HL-60 (cell line): ENCODE measurements at places on chromosomes 16 and 17.

GRCh38 chr16:72278301-72278700 is 106.3 kb upstream of the PMFBP1 start:
- DNase-seq: no peak

- no peak for DNase-seq
These were observed 481 bp downstream of the LYRM1 start for GRCh38 chr16:20901068-20901435.

- no peak for DNase-seq
These were observed 688.9 kb upstream of the KIF2B start for GRCh38 chr17:53133876-53134275.

GRCh38 chr16:86030116-86030515 is 131.2 kb downstream of the IRF8 start:
- no peak for DNase-seq

- DNase-seq: no peak
These were observed 12.2 kb downstream of the USB1 start for GRCh38 chr16:58013201-58013956.

GRCh38 chr17:81687770-81688541 is 4.1 kb downstream of the HGS start:
- no peak for DNase-seq

- no peak for DNase-seq
These were observed 12.3 kb downstream of the GRIN2A start for GRCh38 chr16:10169904-10170410.

DNA sequence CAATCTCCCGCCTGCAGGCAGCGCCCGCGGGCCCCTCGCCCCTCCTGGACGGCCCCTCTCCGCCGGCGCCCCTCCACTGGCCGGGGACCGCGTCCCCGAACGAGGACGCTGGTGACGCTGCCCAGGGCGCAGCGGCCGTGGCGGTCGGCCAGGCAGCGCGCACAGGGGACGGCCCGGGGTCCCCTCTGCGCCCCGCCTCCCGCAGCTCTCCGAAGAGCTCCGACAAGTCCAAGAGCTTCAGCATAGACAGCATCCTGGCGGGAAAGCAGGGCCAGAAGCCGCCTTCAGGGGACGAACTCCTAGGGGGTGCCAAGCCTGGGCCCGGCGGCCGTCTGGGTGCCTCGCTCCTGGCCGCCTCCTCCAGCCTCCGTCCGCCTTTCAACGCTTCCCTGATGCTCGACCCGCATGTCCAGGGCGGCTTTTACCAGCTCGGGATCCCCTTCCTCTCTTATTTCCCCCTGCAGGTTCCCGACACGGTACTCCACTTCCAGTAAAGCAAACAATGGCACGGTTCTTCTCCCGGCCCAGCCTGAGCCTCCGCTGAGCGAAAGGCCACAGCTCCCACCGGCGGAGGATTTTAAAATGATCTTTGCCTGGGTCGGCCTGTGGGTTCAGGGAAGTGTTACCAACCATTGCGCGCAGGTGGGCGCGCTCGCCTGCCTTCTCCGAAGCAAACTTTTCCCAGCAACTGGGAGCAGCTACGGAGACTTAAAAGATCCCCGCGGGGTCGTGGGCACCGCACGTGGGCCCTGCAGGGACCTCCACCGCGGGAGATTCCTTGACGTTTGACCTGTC is 1.1 kb downstream of the FOXL1 start:
- DNase-seq: no peak

DNA sequence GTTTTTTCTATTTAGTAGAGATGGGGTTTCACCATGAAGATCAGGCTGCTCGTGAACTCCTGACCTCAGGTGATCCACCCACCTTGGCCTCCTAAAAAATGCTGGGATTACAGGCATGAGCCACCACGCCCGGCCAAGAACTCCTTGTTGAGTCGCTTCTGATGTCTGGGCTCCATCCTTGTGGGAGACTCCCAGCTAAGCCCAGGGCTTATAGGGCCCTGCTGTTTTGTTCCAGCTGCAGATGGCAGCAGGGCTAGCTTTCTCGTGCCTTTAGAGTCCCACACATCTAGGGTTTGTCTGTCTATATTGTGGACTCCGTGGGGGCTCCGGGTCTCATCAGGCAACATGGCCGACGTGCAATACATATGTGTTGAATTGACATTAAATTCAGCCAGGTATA is 39.3 kb upstream of the MED9 start:
- no peak for DNase-seq

- DNase-seq: no peak
These were observed 3.4 kb downstream of the ZNF469 start for GRCh38 chr16:88385831-88386815.

DNA sequence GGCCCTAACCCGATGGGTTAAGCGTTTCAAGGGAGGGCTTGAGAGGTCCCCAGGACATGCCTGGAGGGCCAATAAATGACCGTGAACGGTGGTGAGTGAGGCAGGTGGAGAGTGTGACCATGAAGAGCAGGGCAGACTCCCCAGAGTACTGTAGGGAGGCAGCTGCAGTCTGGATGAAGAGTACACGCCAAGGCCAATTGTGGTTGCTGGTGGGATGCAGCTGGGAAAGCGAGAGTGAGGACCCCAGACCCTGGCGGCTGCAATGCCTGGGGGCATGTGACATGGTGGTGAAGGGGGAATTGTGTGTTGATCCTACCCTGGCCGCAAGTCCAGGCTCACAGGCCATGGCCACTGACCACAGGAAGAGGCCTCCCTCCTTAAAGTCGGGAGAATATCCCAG is 62.9 kb downstream of the TMEM235 start:
- DNase-seq: no peak

DNA sequence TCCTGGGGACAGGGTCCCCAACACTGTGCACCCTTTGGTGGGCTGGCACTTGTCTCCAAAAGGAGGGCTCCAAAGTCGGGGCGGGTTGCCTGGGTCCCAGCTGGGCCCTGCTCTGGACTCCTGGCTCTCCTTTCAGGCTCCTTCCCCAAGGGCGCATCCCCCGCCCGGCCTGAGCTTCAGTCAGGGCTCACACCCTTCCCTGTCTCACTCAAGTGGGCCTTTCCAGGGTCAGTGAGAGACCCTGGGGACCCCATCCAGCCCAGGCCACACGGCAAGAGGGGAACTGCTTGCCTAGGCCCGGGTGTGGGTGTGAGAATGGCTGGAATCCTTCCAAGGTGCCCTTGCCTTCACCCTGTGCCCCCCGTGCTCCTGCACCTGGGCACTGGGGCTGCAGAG is 41.8 kb upstream of the SLC38A10 start:
- DNase-seq: no peak

DNA sequence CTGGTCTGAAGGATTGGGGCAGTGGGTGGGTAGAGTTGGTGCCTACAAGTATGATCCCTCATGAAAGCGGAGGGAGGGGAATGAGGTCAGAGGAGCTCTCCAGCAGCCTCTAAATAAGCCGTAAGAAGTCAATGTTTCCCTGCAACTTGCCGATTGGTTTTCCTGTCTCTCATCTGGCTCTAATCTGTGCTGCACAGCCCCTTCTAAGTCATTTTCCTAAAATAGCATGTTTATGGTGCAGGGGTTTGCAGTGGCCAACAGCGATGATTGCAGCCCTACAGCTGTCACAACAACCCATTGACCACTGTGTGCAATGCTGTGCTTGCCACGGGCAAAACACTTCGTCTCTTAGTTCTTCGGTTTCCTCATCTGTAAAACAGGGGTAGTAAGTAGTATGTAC is 189.2 kb downstream of the PRKCB start:
- no peak for DNase-seq

DNA sequence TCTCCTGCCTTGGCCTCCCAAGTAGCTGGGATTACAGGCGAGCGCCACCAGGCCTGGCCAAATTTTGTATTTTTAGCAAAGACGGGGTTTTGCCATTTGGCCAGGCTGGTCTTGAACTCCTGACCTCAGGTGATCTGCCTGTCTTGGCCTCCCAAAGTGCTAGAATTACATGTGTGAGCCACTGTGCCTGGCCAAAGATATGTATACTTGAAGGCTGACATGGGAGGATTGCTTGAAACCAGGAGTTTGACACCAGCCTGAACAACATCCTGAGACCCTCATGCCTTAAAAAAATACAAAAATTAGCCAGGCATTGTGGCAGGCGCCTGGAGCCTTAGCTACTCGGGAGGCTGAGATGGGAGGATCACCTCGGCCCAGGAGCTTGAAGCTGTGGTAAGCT is 3.1 kb downstream of the BCAS3 start:
- DNase-seq: no peak

DNA sequence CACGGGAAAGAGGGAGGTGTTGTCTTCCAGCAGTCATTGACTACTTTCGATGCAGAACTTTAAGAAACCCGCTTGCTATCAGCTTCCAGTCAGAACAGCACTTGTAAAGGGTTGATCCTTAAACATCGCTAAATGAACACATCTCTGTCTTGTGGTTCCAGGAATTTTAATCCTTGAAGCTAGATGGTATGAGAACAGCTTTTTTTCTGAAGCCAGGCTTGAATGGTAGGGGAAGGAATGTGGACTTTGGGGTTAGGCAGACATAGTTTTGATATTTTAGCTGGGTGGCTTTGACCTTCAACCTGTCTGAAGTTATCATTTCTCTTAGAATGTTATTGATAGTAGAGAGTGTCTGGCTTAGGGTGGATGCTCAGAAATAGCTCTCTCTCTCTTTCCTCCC is 81.1 kb downstream of the RGS9 start:
- DNase-seq: no peak

DNA sequence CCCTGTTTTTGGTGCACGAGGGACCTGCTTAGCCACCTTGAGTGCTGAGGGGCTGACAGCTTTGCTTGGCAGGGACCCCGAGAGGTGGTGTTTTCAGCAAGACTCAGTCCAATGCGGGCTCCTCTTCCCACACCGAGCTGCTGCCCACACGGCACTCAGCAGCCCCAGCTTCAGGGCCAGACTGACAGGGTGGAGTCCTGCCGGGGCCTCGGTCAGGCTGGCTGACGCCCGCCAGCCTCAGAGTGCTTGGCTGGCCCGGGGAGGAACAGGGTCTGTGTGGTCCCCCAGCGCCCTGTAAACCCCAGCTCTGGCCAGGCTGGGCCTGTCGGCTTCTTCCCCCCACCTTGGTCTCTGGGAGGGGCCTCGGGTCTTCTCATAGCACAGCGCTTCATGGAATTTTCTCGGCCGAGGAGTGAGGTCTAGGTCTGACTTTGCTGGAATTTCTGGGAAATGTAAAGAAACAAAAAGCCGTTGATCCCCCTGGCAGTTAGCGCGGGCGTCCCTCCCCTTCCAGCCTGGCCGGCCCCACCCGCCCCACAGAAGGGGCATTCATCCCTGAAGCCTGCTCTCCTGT is 2.6 kb downstream of the SOX8 start:
- no peak for DNase-seq

DNA sequence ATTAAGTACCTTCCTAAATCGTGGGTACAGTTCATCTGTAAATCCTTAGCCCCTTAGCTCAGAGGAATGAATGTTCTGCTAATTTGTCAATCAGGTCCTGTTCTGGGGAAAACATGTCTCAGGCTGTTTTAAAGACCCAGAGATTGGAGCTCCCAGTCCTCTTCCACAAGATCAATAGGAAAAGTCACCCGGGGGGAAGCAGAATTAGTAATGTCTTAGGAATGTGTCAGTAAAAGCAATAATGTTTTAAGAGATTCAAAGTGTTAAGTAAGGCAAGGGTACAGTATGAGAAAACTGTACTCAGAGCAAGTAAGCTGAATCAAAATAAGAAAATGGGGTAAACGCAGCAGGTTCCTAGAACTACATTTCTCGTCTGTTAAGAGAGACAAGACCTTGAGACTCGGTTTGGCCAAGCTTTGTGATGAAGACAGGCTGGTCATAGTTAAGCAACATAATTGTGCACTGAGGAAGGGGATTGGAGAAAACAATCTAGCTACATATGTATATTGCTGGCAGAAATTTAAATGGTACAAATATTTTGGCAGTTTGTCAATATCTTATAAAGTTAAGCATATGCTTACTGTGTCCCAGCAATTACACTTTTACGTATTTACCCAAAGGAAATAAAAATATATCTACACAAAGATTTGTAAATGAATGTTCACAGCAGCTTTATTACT is 192.9 kb upstream of the C17orf78 start:
- no peak for DNase-seq

GRCh38 chr17:38341035-38341721 is 2.6 kb downstream of the GPR179 start:
- DNase-seq: no peak

DNA sequence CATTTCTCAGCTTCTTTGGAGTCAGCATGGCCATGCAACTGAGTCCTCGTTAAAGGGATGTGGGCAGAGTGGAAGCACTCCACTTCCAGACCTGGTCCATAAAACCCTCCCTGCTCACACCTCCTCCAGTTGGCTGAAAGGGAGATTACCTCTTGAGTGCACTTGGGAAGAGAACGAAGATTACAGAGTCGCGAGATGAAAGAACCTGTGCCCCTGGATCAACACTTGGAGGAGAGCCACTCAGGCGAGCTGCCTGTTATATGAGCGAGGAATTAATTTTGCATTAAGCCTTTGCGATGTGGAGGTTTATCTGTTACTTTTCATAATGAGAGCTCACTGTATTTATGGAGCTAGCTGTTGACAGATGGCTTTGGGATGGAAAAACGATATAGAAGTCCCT is 147.9 kb downstream of the MAF start:
- DNase-seq: no peak

DNA sequence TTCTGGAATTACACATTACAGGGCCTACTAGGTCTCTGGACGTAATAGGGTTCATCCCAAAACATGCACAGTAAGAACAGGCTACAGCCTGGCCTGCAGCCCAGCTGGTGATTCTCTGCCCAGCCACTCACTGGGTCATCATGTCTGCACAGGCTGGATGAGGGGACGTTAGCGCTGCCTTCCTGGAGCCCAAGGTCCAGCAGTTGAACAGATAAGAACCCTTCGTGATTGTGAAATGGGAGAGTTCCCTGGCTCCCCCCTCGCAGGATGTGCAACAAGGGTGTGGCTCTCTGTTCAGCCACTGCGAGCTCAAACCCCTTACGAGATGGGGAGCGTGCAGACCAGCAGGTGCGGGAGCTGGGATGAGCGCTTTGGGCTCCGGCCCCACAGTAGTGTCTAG is 200.0 kb upstream of the CDH5 start:
- no peak for DNase-seq
